ENCODE measurements at places on chromosomes 13 and 19. TPM values are rescaled to one million over a fixed set of nuclear protein-coding genes. Genes with fewer than 3 reads are reported as not detected.
A peak's percentile ranks its signal among the peaks of the same experiment; 100 is the strongest.

DNA sequence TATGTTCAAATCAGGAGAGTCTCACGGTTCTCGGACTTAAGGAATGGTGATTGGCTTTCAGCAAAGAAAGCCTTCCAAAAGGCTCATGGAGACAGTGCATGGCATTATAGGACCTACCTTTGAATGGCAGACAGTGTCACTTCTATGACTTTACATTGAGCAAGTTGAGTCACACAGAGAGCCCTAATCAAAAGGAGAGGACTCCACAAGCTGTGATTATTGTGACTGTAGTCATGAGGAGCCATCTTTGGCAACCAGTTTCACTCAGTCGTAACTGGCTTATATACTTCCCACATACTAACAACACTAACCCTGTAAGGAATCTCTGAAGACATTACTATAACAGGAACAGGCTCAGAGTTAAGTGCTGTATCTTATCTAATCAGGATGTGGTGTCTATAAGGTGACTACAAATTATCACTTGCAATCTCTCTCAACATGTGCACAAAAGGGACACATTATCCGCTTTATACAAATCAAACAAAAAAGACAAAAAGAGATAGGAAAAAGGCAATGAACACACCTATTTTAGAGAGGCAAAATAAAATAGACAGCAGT, 6.1 kb downstream of the LGALS14 start:
- DNase-seq = no peak

GRCh38 chr13:111130116-111130508, 15.0 kb downstream of the ARHGEF7 start:
- no peak for DNase-seq

GRCh38 chr13:110108348-110109139, 198.4 kb downstream of the COL4A1 start:
- DNase-seq = no peak

- no peak for DNase-seq
Observed at GRCh38 chr13:57136093-57136492, 4.6 kb upstream of the PRR20A start.

DNA sequence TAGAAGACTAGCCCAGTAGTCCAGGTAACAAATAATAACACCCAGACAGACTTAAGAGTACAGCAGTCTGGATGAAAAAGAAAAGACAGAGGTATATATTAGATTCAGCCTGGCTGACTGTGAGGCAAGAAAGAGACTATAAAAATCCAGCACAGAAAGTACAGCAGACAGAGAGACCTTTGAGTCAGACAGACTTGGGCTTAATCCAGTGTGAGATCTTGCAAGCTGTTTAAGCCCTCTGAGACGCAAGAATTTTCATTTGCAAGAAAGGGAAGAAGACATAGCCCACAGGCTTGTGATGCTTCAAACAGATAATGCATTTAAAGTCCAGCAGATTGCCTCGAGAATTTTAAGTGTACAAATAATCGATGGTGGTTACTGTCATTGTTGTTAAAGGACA, 471.4 kb downstream of the LIG4 start:
- no peak for DNase-seq

- peak; percentile 47 for DNase-seq
Observed at GRCh38 chr19:3986260-3987041, 1.2 kb upstream of the EEF2 start.

GRCh38 chr13:113636266-113636963, 21.6 kb downstream of the ATP4B start:
- no peak for DNase-seq

DNA sequence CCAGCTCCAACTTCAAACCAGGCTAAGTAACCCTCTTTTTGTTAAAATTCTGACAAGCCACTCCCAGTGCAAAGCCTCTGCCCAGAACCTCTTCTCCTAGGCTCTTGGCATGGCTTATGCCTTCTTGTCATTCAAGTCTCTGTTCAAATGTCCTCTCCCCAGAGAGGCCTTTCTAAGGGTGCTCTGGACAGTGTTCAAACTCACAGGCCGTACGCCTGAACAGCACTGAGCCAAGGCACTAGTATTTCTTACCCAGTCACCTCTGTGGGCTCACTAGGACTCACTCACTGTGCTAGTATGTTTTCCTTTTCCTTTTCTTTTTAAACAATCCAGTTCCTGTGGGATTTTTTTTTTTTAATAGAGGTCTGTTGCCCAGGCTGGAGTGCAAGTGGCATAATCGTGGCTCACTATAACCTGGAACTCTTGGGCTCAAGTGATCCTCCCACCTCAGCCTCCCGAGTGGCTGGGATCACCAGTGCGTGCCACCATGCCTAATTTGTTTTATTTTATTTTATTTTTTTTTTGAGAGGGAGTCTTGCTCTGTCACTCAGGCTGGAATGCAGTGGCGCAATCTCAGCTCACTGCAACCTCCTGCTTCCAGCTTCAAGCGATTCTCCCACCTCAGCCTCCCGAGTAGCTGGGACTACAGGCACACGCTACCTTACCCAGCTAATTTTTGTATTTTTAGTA, 2.3 kb upstream of the ASF1B start:
- no peak for DNase-seq

GRCh38 chr13:103238441-103238840, 172.2 kb upstream of the SLC10A2 start:
- DNase-seq = no peak

PET100 gene
- total RNA-seq = 107 TPM

DNA sequence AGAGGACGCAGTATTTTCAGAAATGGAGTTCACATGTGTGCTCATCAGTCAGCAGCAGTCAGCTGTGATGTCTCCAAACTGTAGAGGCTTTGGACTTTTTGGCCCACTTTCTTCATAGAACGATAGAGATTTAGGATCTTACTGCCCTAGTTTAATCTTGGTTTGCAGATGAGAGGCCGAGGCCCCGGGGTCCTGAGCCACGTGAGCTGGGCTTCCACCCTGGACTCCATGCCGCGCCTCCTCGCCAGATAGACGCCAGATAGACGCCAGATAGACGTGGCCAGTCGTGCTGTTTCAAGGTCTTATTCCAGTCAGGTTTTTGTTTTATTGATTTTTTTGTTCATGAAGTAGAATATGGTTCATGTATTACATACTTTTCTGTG, 11.7 kb upstream of the MCF2L start:
- DNase-seq = no peak

- no peak for DNase-seq
Observed at GRCh38 chr13:76463314-76463713, 422.9 kb downstream of the KCTD12 start.

GRCh38 chr13:46655377-46656180, 102.6 kb downstream of the LRCH1 start:
- no peak for DNase-seq

KLK11 gene
- not detected for total RNA-seq

ZNF888 gene
- total RNA-seq = 1.3 TPM

- DNase-seq = no peak
Observed at GRCh38 chr19:49061000-49061399, 3.5 kb upstream of the CGB7 start.

PIN1 gene
- total RNA-seq = 99.4 TPM

GRCh38 chr19:5102520-5102919, 133.6 kb downstream of the KDM4B start:
- DNase-seq = no peak

GRCh38 chr13:78638216-78638615, 20.7 kb downstream of the OBI1 start:
- no peak for DNase-seq

GRCh38 chr19:1070931-1071791, 4.2 kb downstream of the ARHGAP45 start:
- no peak for DNase-seq

DNA sequence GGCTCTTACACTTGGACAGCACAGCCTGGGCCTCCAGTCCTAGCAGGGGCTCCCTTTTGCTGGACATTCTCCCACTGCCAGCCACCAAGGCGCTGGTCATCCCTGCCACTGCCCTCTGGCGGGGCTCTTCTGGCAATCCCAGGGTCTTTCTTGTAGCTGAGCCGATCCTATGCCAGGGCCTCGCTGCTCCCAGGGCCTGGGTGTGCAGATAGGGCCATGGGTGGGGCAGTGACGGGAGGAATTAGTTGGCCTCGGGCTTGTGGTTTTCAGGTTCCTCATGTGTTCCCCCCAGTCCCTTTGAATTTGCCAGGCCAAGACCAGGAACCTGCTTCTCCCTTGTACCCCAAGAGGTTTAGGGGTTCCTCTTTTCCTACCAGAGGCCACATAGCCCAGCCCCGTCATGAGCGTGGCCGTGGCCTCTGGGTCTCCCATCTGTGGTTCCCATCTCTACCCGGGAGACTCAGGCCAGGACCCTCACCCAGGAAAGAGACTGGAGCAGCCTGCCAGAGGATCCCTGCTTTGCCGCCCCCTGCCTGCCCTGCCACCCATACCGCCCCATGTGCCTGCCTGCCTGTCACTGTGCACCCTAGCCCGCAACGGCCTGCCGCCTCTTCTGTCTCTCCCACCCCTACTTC, 26.2 kb downstream of the TMED1 start:
- DNase-seq = no peak

DNA sequence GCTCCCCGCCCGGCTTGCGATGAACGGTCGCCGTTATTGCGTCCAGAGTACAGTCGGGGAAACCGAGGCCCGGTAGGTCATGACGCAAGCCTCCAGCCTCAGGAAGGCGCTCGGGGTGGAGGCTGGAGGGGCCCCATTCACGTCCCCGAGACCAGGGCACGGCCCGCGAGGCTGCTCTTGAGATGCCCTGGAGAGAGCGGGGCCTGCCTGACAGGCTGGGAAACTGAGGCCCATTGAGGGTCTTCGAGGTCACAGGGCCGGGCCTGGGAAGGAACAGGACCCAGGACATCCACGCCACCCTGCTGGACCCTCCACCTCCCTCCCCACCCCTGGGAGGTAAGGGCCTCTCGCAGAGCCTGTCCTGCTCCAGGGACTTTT, 367 bp downstream of the NDUFS7 start:
- DNase-seq = no peak

DNA sequence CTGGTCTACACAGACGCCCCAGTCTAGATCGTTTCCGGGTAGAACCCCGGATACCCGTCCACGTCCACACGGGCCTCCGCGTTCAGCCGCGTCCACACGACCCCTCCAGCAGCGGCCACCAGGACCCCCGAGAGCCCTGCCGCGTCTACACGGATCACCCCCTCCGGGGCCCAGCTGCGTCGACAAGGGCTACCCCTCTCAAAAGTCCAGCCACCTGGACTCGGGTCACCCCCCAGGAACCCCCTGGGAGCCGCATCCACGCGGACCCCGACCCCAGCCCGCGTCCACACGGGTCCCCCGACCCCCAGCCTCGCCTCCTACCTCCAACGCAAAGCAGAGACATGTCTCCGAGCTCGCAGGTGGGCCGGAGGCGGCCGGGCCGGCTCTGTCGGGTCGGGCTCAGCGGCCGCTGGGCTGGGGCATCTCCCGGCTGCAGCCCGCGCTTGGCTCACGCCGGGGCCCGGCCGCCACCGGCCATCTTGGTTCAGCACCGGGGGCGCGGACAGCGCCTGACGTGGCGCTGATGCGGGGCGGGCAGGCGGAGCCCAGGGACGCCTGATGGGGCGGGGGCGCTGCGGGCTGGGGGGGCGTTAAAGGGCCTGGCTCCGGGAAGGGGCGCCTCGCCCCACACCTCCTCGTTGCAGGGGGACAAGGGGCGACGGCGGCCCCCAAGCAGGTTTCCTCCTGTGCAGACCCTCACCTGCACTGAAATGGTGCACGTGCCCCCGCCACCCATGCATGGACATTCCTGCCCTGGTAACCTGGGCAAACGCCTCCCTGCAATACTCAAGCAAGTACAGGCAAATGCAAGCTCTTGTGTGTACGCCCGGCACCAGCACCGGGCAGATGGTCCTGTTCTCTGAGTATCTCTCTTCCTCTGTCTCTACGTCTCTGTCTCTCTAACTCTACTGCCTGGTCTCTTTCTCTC, at the start of gene UNC13A:
TSS of gene UNC13A (minus strand) at position 498 of the 928 bp plus-strand sequence. CDS start at position 343, 155 bp downstream.
- DNase-seq = peak; percentile 13

DNA sequence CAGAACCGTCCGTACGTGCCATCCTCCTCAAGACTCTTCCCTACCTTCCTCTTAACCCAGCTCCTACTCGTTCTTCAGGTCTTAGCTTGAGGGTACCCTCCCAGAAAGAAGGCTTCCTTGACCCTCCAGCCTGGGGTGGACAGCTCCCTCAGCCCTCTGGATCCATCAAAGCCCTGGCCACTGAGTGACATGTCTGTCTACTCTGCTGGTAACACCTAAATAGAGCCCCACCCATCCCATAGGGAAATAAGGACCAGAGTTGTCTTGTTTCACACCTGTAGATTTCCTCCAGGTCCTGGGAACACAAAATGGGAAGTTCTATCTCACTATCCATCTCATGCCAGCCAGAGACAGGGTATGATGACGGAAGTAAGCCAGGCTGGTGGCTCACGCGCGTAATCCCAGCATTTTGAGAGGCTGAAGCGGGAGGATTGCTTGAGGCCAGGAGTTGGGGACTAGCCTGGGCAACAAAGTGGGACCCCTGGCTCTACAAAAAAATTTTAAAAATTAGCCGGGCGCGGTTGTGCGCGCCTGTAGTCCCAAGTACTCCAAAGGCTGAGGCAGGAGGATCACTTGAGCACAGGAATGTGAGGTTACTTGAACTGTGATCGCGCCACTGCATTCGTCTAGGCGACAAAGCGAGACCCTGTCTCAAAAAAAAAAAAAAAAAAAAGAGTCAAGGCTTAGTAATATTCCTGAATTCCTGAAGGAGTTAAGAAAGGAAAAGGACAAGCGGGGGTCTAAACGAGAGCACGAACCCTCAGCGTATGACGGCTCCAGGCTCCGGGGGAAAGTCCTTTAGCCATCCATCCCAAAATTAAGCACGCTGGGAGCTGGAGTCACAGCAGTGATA, 566 bp upstream of the CCDC97 start:
- DNase-seq = no peak

GRCh38 chr19:19602713-19603324, 15.7 kb downstream of the PBX4 start:
- no peak for DNase-seq

DNA sequence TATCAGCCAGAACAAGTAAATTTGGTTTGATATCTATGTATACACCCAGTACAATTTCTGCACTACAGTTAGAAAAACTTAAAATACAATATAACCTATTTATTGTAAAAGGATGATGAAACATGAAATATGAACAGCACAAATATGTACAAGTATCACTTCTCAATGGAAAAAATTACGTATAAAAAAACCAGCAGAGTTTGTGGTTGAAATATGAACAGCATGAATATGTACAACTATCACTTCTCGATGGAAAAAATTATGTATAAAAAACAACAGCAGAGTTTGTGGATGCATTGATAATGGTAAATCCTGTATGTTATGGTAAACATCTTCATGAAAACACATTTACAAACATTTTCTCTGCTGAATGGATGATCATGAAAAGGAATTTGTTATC, 32.4 kb upstream of the CEACAM21 start:
- no peak for DNase-seq

PRPF31 gene
- 154 TPM for total RNA-seq

RFPL4AL1 gene
- total RNA-seq = not detected

IL27RA gene
- 102 TPM for total RNA-seq

Measured in activated T-cell treated with anti-CD3 and anti-CD28 coated beads, Interleukin-2, amount 50 U/mL, for 4 hours (primary cell).